Activated T-cell treated with anti-CD3 and anti-CD28 coated beads, Interleukin-2, amount 50 U/mL, for 72 hours (primary cell): ENCODE measurements at places on chromosomes 6 and 20.

- no peak for DNase-seq
- H3K36me3 ChIP-seq: no peaks in the 10 kb centered on the region
- no peaks in the 10 kb centered on the region for H3K27me3 ChIP-seq
- H3K27ac ChIP-seq: no peak overlapping the region
- no peaks in the 10 kb centered on the region for H3K4me1 ChIP-seq
These were observed 24.9 kb upstream of the ITCH start for GRCh38 chr20:34337982-34338726.

DNA sequence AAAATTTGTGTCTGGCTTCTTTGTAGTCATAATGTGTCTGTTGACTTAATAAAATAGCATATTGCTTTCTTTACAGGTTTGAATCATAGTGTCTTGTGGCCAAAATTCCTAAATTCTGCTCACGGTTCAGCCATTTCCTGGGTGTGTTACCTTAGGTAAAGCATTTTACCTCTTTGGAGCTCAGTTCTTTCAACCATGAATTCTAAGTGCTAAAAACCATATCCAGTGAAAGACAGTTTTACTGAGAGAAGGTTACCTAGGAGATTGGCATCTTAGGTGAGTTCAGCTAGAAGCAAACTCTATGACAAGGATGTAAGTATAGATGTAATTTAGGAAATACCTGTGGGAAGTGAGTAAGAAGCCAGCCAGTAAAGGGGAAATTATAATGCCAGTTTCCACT is 20.7 kb downstream of the CRYBG1 start:
- no peaks in the 10 kb centered on the region for H3K36me3 ChIP-seq
- no peak overlapping the region for H3K27ac ChIP-seq
- H3K27me3 ChIP-seq: peaks cover 15% of the 10 kb centered on the region
- no peak overlapping the region for H3K4me3 ChIP-seq

DNA sequence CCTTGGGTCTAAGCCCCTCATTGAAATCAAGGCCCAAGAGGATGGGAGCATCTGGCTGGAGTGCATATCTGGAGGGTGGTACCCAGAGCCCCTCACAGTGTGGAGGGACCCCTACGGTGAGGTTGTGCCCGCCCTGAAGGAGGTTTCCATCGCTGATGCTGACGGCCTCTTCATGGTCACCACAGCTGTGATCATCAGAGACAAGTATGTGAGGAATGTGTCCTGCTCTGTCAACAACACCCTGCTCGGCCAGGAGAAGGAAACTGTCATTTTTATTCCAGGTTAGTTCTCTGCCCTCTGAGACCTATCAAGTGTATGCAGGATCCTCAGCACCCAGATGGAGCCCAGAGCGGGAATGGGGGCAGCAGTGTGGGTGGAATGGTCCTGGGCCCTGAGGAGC is 5.1 kb downstream of the BTN2A2 start:
- no peak for DNase-seq
- H3K4me1 ChIP-seq: peaks cover 25% of the 10 kb centered on the region
- no peak overlapping the region for H3K4me3 ChIP-seq
- H3K36me3 ChIP-seq: peaks cover 9% of the 10 kb centered on the region
- H3K27ac ChIP-seq: no peak overlapping the region
- H3K27me3 ChIP-seq: no peaks in the 10 kb centered on the region

GRCh38 chr6:37538107-37538506 is 38.4 kb upstream of the CCDC167 start:
- no peak overlapping the region for H3K4me3 ChIP-seq
- no peak for DNase-seq
- H3K4me1 ChIP-seq: peaks cover 18% of the 10 kb centered on the region
- peaks cover 12% of the 10 kb centered on the region for H3K27me3 ChIP-seq
- no peaks in the 10 kb centered on the region for H3K36me3 ChIP-seq
- H3K27ac ChIP-seq: no peak overlapping the region
